Fibroblast of lung (primary cell): ENCODE measurements at places on chromosomes 12 and 14. TPM values are rescaled to one million over a fixed set of nuclear protein-coding genes. Genes with fewer than 3 reads are reported as not detected.

DNA sequence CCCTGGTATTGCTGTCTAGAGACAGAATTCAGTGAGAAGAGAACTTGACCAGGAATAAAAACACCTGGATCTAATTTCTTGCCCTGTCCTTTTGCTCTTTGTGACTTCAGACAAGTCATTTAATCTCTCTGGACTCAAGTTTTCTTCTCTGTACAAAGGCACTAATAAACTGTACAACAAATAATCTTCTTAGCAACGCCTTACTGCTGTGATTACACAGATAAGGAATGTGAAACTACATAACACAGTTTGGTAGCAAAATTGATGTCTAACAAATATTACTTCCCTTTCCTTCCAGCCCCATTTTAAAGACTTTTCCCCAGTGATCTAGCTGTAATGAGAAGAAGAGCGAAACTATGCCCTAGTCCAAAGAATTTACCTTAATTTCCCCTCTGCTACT lies 69.3 kb downstream of the BCAT1 start:
- H3K27me3 ChIP-seq: no peaks in the 10 kb centered on the region
- no peaks in the 10 kb centered on the region for H3K36me3 ChIP-seq
- H3K4me1 ChIP-seq: no peaks in the 10 kb centered on the region
- H3K27ac ChIP-seq: no peak overlapping the region
- no peak for DNase-seq

The ACOT6 gene
- total RNA-seq: not detected in 2 replicates

DNA sequence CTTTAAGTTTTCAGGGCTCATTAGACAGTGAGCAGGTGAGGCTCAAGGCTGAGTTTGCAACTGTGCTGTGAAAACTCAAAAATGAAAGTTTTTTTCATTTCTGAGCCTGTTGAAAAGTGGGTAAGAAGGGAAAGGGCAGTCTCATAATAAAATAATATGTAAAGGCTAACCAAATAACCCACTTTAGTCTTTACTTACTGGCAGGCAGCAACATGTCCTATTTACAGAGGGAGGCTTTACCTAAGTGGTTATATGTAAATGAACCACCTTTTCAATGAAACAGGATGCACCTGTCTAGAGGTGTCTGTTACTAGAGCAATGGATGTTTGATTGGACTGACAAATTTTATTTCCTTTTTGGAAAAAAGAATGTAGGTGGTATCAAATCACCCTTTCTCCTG lies 158.0 kb downstream of the ETV6 start:
- H3K27ac ChIP-seq: no peak overlapping the region
- no peaks in the 10 kb centered on the region for H3K27me3 ChIP-seq
- H3K4me3 ChIP-seq: no peak overlapping the region
- H3K36me3 ChIP-seq: no peaks in the 10 kb centered on the region
- DNase-seq: no peak
- H3K4me1 ChIP-seq: no peaks in the 10 kb centered on the region

GRCh38 chr14:30921305-30921704 lies 46.9 kb downstream of the COCH start:
- no peak overlapping the region for H3K27ac ChIP-seq
- H3K27me3 ChIP-seq: no peaks in the 10 kb centered on the region
- H3K36me3 ChIP-seq: no peaks in the 10 kb centered on the region
- peak; percentile 39 for DNase-seq
- no peak overlapping the region for H3K4me3 ChIP-seq

- no peak overlapping the region for H3K27ac ChIP-seq
- no peaks in the 10 kb centered on the region for H3K36me3 ChIP-seq
- H3K27me3 ChIP-seq: peaks cover 92% of the 10 kb centered on the region
- H3K4me3 ChIP-seq: no peak overlapping the region
- H3K4me1 ChIP-seq: no peaks in the 10 kb centered on the region
Measured at GRCh38 chr12:53982648-53983567, 2.0 kb upstream of the HOXC10 start.

DNA sequence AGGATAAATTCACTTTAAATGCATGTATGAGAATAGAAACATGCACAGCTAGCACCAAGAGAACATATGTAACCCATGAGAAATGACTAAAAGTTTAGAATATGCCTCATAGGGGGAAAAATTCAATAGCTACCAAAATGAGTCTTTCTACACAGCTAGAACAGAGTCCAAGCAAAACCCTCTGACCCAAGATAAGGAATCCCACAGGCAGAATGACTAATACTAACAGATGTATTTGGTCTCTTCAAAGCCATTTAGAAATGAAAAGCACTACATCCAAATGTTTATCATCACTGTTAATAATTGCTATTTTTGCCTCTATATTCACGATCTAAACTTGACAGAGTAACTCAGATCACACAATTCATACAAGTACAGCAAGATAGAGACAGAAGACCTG lies 44.0 kb downstream of the KICS2 start:
- no peaks in the 10 kb centered on the region for H3K27me3 ChIP-seq
- H3K36me3 ChIP-seq: no peaks in the 10 kb centered on the region
- H3K27ac ChIP-seq: peak overlapping the region; percentile 70
- DNase-seq: peak; percentile 95

GRCh38 chr12:43551279-43551970 lies 578 bp downstream of the ADAMTS20 start:
- no peaks in the 10 kb centered on the region for H3K36me3 ChIP-seq
- peak; percentile 1 for DNase-seq
- no peaks in the 10 kb centered on the region for H3K4me1 ChIP-seq
- no peak overlapping the region for H3K27ac ChIP-seq
- peak overlapping the region; percentile 36 for H3K4me3 ChIP-seq
- peaks cover 6% of the 10 kb centered on the region for H3K27me3 ChIP-seq

DNA sequence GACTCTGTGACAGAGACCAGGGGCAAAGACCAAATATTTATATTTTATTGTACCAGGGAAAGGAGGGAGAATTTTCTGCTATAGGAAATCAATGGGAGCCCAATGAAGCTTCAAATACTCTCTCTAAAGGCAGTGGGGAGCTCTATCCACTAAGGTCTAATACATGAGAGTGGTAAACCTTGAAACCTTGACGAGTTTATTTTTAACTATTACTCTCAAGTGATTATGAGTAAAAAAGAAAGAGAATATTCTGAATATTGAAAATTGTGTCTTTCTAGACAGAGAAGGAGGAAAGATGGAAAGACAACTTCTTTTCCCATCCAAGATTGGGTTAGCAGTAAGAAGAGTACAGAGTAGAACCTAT lies 1722.1 kb upstream of the SEL1L start:
- no peaks in the 10 kb centered on the region for H3K36me3 ChIP-seq
- H3K4me1 ChIP-seq: no peaks in the 10 kb centered on the region
- DNase-seq: no peak
- no peak overlapping the region for H3K27ac ChIP-seq

The EXD2 gene
- 21.1 and 27.7 TPM in 2 replicates for total RNA-seq

The PRPH gene
- 0.26 and 0.50 TPM in 2 replicates for total RNA-seq

The CLEC2A gene
- not detected in 2 replicates for total RNA-seq

GRCh38 chr14:35879151-35879648 lies 53.1 kb downstream of the BRMS1L start:
- peak overlapping the region; percentile 20 for H3K4me3 ChIP-seq
- H3K4me1 ChIP-seq: peaks cover 2% of the 10 kb centered on the region
- H3K36me3 ChIP-seq: no peaks in the 10 kb centered on the region
- DNase-seq: peak; percentile 46
- H3K27ac ChIP-seq: peak overlapping the region; percentile 11
- no peaks in the 10 kb centered on the region for H3K27me3 ChIP-seq

- no peaks in the 10 kb centered on the region for H3K36me3 ChIP-seq
- H3K4me3 ChIP-seq: no peak overlapping the region
Measured at GRCh38 chr14:69571449-69572029, 3.1 kb downstream of the CCDC177 start.

The TM9SF1 gene
- total RNA-seq: 49.6 and 61.6 TPM in 2 replicates

GRCh38 chr12:127657036-127657435 lies 609.9 kb upstream of the TMEM132C start:
- peak; percentile 58 for DNase-seq
- peaks cover 2% of the 10 kb centered on the region for H3K4me1 ChIP-seq
- H3K36me3 ChIP-seq: no peaks in the 10 kb centered on the region
- H3K27ac ChIP-seq: no peak overlapping the region
- no peaks in the 10 kb centered on the region for H3K27me3 ChIP-seq
- no peak overlapping the region for H3K4me3 ChIP-seq
